ENCODE measurements at places on chromosomes 7 and 10. TPM values are rescaled to one million over a fixed set of nuclear protein-coding genes. Genes with fewer than 3 reads are reported as not detected.

DNA sequence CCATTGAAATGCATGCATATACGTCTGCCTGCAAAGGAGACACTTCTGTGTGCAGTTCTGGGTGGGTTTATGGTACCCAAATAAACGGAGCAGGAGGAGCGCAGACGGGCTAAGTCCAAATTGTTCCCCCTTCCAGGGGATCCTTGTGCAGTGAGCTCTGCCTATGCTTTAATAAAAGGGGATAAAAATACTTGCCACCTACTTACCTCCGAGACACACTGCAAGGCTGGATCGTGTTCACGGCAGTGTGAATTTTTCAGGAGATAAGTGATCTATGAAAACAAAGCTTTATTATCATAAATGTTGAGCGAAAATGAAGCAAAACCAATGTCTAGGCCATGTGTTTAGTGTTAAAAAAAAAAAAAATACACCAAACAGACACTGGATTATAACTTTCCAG is 308.8 kb upstream of the AOAH start:
- no peaks in the 10 kb centered on the region for H3K4me1 ChIP-seq
- H3K27me3 ChIP-seq = no peaks in the 10 kb centered on the region
- no peak overlapping the region for H3K27ac ChIP-seq

DNA sequence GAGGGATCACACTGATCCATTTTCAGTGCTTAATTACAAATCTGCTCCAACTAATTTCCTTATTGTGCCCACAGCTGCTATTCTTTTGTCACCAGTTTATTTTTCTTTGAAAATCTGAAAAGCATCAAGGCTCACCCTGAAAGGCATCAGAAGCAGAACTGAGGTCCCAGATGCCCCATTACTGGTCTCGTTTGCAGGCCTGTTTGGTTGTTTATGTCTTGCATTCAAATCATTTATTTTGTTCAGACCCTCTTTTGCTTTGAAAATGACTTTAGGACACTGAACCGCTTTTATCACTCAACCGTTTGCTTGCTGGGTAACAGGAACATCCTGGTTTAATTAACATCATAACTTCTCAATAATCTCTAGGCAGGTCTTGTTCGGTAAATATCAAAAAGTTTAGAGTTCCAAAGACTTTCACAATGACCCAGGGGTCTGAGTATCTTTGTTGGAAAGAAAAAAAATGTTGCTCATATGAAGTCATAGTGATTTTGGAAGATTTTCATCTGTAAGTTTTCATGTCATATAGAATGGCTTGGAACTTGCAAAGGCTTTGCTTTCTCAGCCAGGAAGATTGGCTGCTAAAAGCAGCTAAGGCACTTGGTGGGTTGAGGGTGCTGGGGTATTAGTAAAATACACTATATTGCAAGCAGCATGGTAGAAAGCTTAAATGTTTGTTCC is 398.3 kb upstream of the NPVF start:
- DNase-seq = no peak
- peaks cover 2% of the 10 kb centered on the region for H3K27me3 ChIP-seq
- no peak overlapping the region for H3K27ac ChIP-seq
- peaks cover 21% of the 10 kb centered on the region for H3K4me1 ChIP-seq

GRCh38 chr7:99693100-99693426 is 13.3 kb upstream of the CYP3A5 start:
- no peak overlapping the region for H3K27ac ChIP-seq
- no peaks in the 10 kb centered on the region for H3K27me3 ChIP-seq
- no peak overlapping the region for H3K4me3 ChIP-seq
- no peaks in the 10 kb centered on the region for H3K36me3 ChIP-seq

DNA sequence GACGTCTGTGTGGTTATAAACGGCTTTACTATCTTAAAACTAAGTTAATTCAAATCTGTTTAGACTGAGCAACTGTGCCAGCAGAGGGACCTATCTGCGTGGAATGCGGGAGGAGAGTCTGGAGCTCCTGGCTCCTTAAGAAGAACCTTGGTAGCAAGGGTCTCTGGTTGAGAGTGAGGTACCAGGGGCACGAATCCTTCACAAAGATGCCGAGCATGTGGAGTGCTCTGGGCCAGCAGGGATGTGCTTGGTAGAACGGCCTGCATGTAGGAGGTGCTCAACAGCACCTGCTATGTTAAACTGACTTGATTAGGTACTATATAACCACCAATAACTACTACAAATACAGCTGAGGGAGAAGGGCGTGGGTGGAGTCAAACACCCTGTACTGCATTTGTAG is 102.6 kb downstream of the VIPR2 start:
- H3K27me3 ChIP-seq = no peaks in the 10 kb centered on the region
- H3K4me1 ChIP-seq = no peaks in the 10 kb centered on the region
- H3K27ac ChIP-seq = no peak overlapping the region
- DNase-seq = no peak
- no peak overlapping the region for H3K4me3 ChIP-seq
- H3K36me3 ChIP-seq = no peaks in the 10 kb centered on the region

- H3K36me3 ChIP-seq = no peaks in the 10 kb centered on the region
- DNase-seq = peak; percentile 29
- H3K27me3 ChIP-seq = peaks cover 82% of the 10 kb centered on the region
- no peak overlapping the region for H3K27ac ChIP-seq
- H3K4me3 ChIP-seq = no peak overlapping the region
- peaks cover 41% of the 10 kb centered on the region for H3K4me1 ChIP-seq
Measured at GRCh38 chr10:8042721-8043568, 11.5 kb upstream of the GATA3 start.

DNA sequence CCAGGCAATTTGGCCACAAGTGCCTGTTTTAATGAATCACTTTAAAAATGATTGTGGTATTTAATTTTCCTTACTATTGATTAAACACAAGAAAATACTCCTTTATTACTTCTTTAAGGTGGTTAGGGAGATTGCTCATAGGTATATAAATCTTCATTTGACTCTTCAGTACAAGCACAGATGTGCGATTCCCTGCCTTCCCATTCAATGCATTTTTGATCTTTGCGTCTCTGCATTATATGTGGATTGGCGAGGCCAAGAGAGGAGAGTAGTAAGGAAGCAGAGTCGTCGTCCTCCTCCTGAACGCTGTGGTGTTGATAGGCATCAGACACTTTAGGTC is 683.7 kb downstream of the LRMDA start:
- H3K27me3 ChIP-seq = no peaks in the 10 kb centered on the region
- H3K27ac ChIP-seq = no peak overlapping the region
- no peaks in the 10 kb centered on the region for H3K36me3 ChIP-seq
- H3K4me3 ChIP-seq = no peak overlapping the region
- no peak for DNase-seq

GRCh38 chr7:17185690-17186070 is 112.8 kb upstream of the AHR start:
- no peaks in the 10 kb centered on the region for H3K27me3 ChIP-seq
- peak; percentile 16 for DNase-seq
- peaks cover 5% of the 10 kb centered on the region for H3K4me1 ChIP-seq
- H3K36me3 ChIP-seq = no peaks in the 10 kb centered on the region
- H3K27ac ChIP-seq = no peak overlapping the region
- H3K4me3 ChIP-seq = no peak overlapping the region

DNA sequence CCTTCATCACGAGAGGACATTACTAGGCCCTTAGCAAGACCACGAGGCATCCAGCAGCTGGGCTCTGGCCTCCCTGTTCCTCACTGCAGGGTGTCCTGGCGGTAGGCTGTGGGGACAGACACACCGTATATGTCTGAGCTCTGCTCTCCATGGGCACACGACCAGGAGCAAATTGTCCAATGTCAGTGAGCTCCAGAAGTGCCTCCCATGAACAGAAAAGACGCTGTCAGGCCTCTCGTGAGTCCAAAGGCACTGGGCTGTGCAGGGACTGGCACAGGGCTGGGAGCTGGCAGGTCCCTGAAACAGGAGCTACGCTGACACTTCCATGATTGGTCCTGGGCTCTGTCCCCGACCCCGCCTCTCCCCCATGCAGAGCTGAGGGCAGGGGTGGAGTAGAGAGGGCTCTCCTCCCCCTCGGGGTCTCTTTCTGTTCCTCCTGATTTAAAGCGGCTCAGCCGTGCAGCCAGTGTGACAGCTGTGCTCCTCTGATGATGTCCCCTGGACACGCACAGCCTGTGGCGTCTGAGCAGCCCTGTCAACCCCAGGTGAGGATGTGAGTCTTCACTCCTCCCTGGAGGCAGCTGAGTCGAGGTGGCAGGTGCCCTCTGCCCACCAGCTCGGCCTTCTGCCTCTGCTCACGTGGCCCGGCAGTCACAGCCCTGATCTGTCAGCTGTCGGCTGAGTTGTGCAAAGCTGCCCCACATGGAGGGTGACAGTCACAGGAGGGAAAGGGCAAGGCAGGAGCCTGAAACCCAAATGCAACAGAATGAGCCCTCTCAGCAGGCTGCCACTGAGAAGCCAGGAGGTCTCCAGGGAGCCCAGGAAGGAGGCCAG is 13.0 kb downstream of the ANTXRL start:
- peak; percentile 54 for DNase-seq
- peak overlapping the region; percentile 57 for H3K27ac ChIP-seq
- H3K27me3 ChIP-seq = no peaks in the 10 kb centered on the region
- no peaks in the 10 kb centered on the region for H3K36me3 ChIP-seq
- H3K4me3 ChIP-seq = no peak overlapping the region

GRCh38 chr7:30040938-30041337 is 12.7 kb downstream of the PLEKHA8 start:
- no peak overlapping the region for H3K4me3 ChIP-seq
- DNase-seq = no peak
- no peaks in the 10 kb centered on the region for H3K27me3 ChIP-seq
- H3K4me1 ChIP-seq = no peaks in the 10 kb centered on the region
- H3K27ac ChIP-seq = no peak overlapping the region

DNA sequence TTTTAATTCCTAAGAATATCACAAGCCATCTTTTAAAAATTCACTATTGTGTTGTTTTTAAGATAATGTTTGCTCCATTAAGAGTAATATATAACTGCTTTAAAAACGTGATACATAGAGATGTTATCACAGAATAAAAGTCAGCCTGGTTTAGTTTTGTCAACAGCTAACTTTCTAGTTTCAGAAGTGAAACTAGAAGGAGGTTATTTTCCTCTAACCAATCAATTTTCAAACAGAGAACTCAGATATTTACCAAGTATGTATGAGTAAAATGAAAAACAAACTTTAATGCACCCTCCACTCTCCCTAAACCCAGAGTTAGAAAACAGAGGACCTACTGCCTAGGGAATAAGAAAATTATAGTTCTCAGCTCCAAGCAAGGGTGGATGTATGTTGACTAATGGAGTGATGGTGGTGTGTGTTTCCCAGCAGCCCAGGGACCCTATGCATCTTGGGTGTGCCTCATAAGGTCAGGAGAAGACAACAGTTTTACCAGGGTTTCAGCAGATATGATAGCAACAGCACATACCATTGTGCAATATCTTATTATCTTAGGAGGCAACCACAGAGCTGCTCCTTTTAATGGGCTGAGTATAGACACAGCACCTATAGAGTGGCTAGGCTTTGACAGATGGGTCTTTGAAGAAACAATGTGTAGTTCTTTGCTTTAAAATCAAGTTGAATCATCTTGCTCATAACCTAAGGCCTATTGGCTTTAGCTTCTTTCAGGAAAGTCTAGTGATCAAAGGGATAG is 58.4 kb downstream of the PTPRZ1 start:
- no peak for DNase-seq

GRCh38 chr7:155578016-155578415 is 31.7 kb upstream of the CNPY1 start:
- no peaks in the 10 kb centered on the region for H3K4me1 ChIP-seq
- no peaks in the 10 kb centered on the region for H3K27me3 ChIP-seq
- no peak overlapping the region for H3K27ac ChIP-seq
- H3K4me3 ChIP-seq = no peak overlapping the region
- DNase-seq = no peak

DNA sequence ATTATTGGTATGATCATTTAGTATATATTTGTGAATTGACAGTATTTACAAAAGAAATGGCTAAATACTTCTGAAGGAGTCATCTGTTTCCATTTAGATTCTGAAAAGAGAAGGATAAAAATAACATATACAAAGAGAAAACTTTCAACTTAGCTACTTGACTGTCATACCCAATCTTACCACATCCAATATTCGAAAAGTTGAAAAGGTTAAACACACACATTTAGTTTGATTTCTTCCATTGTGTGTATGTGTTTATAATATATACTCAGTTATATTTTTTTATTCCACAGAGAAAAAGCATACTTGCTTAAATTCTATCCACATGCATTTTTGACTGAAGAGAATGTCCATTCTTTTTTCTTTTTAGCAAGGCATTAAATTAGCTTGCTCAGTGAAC is 470.7 kb downstream of the TFEC start:
- H3K4me3 ChIP-seq = no peak overlapping the region
- no peaks in the 10 kb centered on the region for H3K36me3 ChIP-seq
- DNase-seq = no peak
- H3K4me1 ChIP-seq = no peaks in the 10 kb centered on the region

DNA sequence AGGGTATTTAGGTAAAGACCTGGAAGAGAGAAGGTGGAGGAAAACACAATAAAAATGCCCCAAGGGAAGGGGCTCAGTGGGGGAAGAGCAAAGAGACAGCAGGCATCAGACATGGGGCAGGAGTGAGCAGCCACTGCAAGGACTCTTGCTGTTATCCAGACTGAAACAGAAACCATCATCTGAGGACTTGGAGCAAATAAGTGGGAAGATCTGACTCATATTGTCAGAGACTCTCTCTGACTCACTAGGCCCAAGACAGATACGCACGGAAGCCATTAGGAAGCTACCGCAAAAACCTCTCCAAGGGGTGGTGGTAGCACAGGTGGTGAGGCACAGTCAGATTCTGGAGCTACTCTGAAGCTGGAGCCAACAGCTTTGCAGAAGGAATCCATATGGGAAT is 110.7 kb downstream of the RNF32 start:
- no peak overlapping the region for H3K27ac ChIP-seq
- no peaks in the 10 kb centered on the region for H3K27me3 ChIP-seq
- H3K4me3 ChIP-seq = no peak overlapping the region
- DNase-seq = no peak
- peaks cover 13% of the 10 kb centered on the region for H3K36me3 ChIP-seq

Gene ANKRD61
- total RNA-seq = not detected

Gene RSPH10B
- total RNA-seq = 0.20 TPM

Gene EPC1
- 120 TPM for total RNA-seq

Gene PTPRE
- total RNA-seq = 31.5 TPM

Gene GBX1
- not detected for total RNA-seq

Gene BUB3
- total RNA-seq = 112 TPM

Gene HPSE2
- not detected for total RNA-seq

Gene UCMA
- total RNA-seq = not detected

All from B cell (primary cell).